Vagina (tissue), 2 donors: ENCODE measurements at places on chromosomes 5 and 9. TPM values are rescaled to one million over a fixed set of nuclear protein-coding genes. Genes with fewer than 3 reads are reported as not detected.

DNA sequence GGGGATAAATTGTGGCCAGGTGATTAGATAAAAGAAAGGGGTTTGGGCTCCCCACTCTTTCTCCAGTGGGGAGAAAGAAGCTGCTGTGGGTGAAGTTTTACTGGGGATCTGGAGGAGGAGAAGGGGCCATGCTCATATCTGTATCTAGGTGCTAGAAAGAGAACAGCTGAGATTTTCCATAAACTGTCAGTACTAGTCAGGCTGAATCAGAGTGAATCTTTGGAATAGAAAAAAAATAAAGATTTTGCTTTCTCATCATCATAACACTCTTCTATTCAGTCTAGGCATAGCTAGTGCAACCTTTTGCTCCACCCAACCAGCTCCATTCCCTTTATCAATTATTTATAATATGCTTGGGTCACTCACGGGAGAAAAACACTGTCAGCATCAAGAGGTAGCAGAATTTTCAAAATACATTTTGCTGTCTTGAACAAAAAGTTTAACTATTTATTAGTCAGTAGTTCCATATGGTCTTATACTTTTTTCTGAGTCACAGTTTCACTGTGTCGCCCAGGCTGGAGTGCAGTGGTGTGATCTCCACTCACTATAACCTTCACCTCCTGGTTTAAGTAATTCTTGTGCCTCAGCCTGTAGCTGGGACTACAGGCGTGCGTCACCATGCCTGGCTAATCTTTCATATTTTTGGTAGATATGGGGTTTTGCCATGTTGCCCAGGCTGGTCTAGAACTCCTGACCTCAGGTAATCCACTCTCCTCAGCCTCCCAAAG lies 21.3 kb upstream of the ERMP1 start:
- DNase-seq: no peak

GRCh38 chr9:94783102-94783682 lies 56.7 kb downstream of the AOPEP start:
- peak; percentile 96 for DNase-seq

GRCh38 chr9:36041506-36041905 lies 4.8 kb downstream of the RECK start:
- no peak for DNase-seq

DBH gene
- 12.0 TPM for total RNA-seq

PCDHA4 gene
- total RNA-seq: 2.0 TPM

SLC35D2 gene
- 17.9 TPM for total RNA-seq

RGS7BP gene
- total RNA-seq: 11.8 TPM
